CD14-positive monocyte (primary cell): ENCODE measurements at places on chromosomes 16 and 17.

DNA sequence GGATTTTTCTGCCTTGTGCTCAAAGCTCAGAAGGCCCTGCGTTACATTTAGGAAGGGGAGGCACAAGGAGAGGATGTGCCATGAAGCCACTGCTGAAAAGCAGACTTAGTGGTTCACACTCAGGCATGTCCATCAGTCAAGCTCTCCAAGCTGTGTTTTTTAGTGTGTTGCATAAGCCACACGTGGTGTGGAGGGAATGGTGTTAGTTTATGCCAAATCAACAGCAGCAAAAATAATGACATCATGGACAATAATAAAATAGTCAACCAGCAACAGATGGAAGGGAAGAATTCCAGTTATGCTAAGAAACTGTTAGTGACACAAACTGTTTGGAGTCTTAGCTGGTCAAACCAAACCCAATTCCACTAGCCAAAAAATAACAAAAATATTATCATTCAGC lies 438.3 kb downstream of the NPIPA7 start:
- no peak for DNase-seq

DNA sequence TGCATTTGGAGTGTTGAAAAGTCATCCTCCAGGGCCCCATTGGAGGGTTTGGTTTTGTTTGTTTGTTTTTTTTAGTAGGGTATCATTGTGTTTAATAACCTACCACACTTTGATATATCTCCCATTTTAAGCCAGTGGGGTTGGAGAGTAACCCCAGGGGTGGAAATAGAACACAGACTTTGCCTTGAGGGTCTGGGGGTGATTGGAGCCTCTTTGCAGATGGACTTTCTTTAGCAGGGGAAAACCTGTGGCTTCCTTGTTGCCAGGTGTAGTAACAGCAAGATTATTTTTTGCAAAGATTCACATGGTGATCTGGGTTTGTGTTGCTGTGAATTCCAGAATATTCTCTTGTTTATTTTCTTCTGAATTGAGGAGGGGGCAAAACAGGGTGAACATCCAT lies 1.5 kb downstream of the ABCC1 start:
- no peak for DNase-seq

GRCh38 chr17:66967837-66968543 lies 3.5 kb downstream of the CACNG4 start:
- DNase-seq, result no peak

- DNase-seq, result no peak
Measured at GRCh38 chr17:59423903-59424302, 92.4 kb downstream of the YPEL2 start.

DNA sequence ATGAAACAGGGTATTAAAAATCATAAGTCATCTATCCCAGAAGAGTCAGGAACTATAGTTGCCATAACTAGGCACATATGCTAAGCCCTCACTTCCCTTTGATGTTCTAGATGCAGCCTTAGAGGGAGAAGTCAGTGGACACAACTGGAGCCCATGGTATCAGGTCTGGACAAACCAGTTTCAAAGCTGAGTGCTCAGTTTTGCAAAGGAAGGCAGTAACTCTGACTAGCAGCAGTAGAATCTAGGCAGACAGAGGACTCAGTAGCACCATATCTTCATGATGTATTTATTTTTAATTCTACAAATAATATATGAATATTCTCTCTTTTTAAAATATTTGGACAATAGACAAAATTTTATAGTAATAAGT lies 11.7 kb upstream of the FAM20A start:
- no peak for DNase-seq

DNA sequence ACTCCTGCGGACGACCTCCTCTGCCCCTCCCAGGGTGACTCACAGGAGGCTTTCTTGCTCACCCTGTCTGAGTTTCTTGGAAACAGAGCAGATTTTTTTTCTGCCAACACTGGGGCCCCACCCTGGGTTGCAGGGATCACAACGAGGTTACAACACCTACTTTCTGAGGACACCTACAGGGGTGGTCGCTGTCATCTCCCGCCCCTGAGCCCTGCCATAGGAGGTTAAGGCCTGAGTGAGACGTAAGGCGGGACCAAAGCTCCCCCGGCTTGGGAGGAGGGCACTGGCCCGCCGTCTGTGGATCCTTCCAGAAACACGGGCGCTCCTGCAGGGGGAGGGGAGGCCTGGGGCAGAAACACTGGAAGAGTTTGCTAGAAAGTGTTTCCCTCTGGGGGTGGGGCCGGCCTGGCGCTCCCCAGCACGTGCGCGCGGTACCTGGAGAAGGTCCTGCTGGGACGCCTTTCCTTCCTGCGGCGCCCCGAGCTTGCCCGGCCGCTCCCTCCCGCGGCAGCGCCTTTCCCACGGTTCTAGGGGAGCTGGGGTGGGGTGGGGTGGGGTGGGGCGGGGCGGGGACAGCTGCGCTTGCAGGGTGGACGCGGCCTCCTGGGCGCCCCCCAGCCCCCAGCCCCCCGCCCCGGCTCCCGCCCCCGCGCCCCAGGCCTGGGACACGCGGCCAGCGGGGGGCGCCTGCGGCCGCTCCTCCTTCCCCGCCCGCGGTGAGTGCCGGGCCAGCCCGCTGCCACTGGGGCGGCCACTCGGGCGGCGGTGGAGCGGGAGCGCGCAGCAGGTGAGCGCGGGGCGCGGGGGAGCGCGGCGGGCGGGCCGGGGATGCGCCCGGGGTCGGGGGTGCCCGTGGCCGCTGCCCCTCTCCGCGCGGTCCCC lies 20.7 kb upstream of the ADCY7 start:
- DNase-seq, result peak; percentile 48

GRCh38 chr16:89170346-89171215 lies 967 bp upstream of the CDH15 start:
- no peak for DNase-seq

- DNase-seq, result peak; percentile 72
Measured at GRCh38 chr17:55238179-55238930, 26.4 kb upstream of the HLF start.

GRCh38 chr17:36184023-36184765 lies 7.8 kb upstream of the TBC1D3B start:
- DNase-seq, result no peak

GRCh38 chr17:32995416-32996045 lies 3.9 kb downstream of the SPACA3 start:
- DNase-seq, result no peak

- peak; percentile 65 for DNase-seq
Measured at GRCh38 chr16:30660424-30661261, 2.4 kb downstream of the FBRS start.

GRCh38 chr17:55320594-55321426 lies 56.0 kb downstream of the HLF start:
- no peak for DNase-seq

DNA sequence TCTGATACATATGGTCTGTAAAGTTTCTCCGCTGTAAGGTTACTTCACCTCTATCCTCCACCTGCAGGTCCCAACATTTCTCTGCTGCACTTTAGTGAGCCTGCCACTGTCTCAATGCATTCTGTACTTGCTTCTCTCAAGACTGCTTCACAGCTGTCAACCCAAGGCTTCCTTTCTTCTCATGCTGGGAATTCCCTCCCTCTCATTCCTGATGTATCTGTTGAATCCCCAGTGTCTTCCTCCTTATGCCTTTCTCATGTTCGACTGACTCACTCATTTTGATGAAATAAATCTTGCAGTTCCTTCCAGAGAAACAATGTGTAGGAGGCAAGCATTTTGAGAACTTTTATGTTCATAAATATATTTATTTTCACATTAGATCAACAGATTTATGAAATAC lies 288.3 kb downstream of the CNTNAP4 start:
- no peak for DNase-seq

DNA sequence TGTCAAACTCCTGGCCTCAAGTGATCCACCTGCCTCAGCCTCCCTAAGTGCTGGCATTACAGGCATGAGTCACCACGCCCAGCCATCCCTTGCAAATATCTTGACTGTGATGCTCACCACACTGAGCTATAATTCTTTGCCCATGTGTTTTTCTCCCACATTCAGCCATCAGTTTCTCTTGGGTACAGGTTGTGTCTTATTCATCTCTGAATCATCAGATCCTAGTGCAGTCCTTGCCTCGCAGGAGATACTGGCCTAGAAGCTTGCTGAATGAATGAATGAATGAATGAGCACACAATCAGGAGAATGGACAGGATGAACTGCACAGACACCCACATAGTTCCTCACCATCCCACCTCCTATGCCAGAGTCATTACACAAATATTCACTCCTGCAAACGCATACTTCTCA lies 24.4 kb upstream of the ETV4 start:
- no peak for DNase-seq

- DNase-seq, result no peak
Measured at GRCh38 chr16:11262915-11263314, 6.2 kb downstream of the TNP2 start.

- DNase-seq, result no peak
Measured at GRCh38 chr16:81405702-81406113, 38.9 kb upstream of the CMIP start.

GRCh38 chr17:57881143-57881542 lies 31.3 kb upstream of the MRPS23 start:
- no peak for DNase-seq

- DNase-seq, result no peak
Measured at GRCh38 chr17:45873728-45874127, 20.6 kb upstream of the MAPT start.

DNA sequence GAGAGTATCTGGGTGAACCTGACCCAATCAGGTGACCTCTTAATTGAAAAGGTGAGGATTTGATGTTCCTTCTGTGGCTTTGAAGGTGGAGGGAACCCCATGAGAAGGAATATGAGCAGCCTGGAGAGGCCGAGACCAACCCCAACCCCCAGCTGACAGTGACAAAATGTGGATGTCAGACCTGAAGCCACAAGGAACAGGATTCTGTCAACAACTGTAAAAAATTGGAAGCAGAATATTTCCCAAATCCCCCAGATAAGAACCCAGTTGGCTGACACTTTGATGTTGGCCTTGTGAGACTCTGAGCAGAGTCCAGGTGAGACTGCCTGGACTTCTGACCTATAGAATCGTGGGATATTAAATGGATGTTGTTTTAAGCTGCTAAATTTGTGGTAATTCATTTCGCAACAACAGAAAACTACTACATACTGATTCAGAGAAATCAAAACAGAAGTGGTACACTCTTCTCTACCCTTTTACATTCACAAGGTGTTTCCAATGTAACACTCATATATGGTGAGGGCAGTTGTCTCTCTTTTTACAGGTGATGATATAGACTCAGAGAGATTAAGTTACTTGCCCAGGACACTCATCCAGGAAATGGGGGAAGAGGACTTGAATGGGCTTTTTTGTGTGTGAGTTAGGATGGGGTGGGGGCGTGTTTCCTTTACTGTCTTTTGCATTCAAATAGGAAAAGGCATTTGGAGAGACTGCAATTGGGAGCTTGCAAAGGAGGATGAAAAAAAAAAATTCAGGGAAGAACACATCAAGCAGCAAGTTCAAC lies 29.8 kb upstream of the SALL1 start:
- DNase-seq, result no peak

- DNase-seq, result no peak
Measured at GRCh38 chr17:45022288-45022648, 29.2 kb downstream of the DCAKD start.

DNA sequence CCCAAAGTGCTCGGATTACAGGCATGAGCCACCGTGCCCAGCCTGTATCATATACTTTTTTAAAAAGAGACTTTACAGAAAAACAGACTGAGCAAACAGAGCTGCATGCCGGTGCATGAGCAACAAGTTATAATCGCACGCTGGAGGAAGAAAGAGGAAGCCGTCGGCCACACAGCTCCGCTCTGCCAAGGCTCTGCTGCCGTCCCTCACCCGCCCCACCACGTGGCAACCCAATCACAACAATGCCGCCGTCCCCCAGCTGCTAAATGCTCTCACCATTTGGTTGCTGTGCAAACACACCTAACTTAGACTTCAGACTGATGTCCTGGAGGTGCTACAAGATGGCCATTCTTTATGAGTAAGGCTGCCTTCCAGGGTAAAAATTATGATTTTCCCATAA lies 83.5 kb downstream of the ADCY9 start:
- DNase-seq, result peak; percentile 74

DNA sequence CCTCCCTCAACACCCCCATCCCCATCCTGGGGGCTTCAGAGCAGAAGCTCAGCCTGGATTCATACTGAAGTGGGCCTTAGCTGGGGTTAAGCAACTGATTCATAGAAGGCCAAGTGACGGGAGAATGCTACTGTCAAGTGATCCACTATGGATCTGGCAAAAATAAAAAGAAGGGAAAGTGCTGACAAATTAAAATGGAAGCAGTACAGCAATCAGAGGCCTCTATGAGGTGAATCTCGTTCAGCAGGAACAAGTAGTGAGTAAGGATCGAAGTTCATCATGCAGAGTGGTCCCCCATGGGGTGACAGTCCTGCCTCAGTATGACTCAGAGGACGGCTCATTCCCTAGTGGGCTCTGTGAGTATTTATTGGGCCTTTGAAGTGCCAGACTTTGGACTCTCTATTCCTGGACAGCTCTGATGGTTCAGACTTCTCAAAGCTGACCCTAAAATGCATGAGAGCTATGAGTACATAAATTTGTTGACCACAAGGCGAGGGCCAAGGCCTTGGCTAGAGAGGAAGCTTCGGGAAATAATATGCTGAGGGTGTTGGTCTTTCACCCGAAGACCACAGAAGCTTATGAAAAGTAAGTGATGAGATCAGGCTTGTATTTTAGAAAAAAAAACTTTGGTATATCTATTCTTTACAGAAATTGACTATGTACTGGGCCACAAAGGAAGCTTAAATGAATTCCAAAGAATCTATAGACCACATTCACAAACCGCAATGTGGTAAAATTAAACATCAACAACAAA lies 5.3 kb upstream of the NSMCE1 start:
- DNase-seq, result no peak
